ENCODE measurements at places on chromosomes 1 and 21. TPM values are rescaled to one million over a fixed set of nuclear protein-coding genes. Genes with fewer than 3 reads are reported as not detected.

Gene MYOC
- 0.72 TPM for total RNA-seq

DNA sequence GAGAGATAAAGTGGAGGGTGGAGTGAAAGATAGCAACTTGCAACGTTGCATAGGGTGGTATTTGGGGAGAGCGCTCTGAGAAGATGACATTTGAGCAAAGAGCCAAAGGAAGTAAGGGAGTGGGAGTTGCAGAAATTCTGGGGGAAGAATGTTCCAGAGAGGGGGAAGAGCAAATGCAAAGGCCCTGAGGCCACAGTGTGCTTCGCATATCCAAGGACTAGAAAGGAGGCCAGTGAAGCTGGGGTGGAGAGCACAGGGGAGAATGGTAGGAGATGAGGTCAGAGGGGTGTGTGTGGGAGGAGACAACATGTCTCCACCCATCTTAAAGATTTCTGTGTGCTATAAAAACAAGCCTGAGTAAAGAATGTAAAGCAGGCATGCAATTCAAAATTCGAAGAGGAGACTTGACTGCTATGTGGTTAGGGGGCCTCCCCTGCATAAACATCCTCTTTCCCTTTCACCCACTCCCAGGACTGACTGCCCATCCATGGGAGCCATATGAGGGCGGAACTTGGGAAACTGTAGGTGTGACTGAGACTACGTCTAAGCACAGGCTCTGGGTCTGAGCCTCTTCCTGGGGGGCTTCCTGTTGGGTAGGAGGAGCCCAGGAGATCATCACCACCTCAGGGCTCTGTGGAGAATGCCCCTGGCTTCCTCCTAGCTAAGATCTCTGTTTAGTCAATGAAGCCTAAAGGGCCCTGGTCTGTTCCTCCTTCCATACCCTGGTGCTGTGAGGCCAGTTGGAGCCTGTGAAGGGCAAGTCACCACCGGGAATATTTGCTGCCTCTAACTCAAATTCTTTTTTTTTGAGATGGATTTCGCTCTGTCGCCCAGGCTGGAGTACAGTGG lies 2.9 kb upstream of the CLIC4 start:
- no peak for DNase-seq

GRCh38 chr1:245096311-245097066 lies 58.3 kb upstream of the KIF26B start:
- no peak for DNase-seq

GRCh38 chr1:174746024-174746808 lies 253.5 kb upstream of the CACYBP start:
- no peak for DNase-seq

DNA sequence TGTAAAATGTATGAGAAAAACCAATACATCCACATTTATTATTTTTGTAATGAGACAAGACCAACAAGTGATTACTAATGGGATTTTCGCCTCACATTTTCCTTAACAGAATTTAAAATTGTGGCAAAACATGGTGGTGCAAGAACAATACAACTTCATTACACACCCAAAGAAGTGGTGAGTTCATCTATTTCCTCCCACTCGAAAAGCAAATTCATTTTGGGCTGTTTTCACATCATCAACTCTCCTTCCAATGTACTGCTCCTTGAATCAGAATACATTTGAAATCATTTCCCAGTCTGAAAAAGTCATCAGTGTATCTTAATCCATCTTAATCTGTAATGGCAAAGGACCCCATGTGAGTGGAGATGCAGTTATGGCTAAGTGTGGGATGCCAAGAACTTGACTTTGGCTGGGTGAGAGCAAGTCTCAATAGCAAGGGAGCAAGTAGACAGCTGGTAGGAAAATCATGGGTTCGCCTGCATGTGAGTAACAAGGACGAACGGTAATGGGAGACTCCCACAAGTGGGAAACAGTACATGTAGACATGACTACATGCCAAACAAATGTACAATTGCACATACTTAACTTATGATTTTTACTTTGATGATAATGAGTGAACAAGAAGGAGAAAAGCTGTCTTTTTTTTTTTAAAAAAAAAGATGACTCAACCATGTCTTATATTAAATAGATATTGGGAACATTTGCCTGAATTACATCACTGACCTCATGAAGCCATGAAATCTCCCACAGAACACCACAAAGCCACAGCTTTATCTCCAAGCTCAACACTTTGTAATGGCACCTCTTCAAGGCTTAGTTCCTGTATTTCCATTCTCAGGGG lies 46.0 kb downstream of the RUNX1 start:
- DNase-seq, result no peak

DNA sequence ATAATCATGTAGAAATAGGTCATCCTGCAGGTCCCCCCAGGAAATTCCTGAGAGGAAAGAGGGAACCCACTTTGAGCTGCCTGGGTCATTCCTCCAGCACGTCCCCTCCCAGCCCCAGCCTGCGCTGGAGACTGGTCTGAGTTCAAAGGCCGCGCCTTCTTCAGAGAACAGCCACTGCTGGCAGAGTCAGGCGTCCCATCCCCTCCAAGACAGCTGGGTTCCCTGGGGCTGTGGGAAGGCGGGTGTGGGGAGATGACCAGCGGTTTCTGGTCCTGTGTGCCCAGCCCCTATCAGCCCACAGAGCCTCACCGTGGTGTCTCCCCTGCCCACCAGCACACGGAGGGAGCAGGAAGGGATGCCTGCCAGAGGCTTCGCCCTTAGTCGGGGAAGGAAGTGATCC lies 18.0 kb upstream of the TRAPPC10 start:
- no peak for DNase-seq

Gene UBL4B
- total RNA-seq, result not detected

Gene TLR5
- total RNA-seq, result 2.2 TPM

- no peak for DNase-seq
Measured at GRCh38 chr21:37342046-37342632, 24.4 kb upstream of the DYRK1A start.

Gene FGGY
- 25.1 TPM for total RNA-seq

GRCh38 chr1:32709476-32709875 lies 6.9 kb upstream of the SYNC start:
- no peak for DNase-seq

Gene VCAM1
- 1.3 TPM for total RNA-seq

Gene LRRN2
- total RNA-seq, result 1.5 TPM

DNA sequence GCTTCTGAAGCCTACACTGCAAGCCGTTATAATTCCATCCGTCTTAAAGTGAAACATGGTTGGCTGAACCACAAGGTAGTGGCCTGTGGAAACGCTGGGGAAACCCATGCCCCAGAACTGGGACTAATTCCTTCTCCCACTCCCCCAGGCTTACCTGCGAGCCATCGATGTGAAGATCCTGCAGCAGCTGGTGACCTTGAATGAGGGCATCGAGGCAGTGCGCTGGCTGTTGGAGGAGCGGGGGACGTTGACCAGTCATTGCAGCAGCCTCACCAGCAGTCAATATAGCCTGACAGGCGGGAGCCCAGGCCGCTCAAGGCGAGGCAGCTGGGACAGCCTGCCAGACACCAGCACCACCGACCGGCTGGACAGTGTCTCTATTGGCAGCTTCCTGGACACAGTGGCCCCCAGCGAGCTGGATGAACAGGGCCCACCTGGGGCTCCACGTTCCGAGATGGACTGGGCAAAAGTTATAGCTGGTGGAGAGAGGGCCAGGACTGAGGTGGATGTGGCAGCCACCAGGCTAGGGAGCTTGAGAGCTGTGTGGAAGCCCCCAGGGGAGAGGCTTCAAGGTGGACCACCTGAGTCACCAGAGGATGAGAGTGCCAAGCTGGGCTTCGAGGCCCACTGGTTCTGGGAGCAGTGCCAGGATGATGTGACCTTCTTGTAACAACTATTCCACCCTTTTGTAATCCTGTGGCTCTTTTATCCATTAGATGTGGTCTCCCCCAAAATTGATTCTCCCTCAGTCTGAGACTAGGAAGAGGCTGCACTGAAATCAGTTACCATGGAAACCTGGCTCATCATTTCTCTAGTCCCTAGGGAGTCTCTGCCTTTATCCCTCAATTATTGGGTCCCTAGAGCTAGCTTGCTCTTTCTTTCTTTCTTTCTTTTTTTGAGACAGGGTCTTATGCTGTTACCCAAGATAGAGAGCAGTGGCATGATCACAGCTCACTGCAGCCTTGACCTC lies 16.7 kb downstream of the LURAP1 start:
- no peak for DNase-seq

Gene ATP6V1G3
- total RNA-seq, result not detected

DNA sequence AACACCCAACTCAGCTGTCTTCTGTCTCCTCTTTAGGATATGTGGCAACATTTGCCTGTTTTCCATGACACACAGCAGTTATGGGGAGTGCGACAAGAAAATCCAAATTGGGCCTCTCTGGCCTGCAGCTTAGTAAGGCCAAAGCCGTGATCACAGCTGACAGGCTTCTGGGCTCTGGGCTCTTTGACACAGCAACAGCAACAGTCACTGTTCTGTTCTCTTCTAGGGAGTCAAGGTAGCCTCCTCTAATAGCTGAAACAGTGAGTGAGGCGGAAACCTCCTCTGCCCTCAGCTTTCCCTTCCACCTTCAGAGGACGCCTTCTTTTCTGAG lies 19.0 kb downstream of the CLCA1 start:
- no peak for DNase-seq

GRCh38 chr1:175725684-175726083 lies 17.7 kb downstream of the TNR start:
- no peak for DNase-seq

DNA sequence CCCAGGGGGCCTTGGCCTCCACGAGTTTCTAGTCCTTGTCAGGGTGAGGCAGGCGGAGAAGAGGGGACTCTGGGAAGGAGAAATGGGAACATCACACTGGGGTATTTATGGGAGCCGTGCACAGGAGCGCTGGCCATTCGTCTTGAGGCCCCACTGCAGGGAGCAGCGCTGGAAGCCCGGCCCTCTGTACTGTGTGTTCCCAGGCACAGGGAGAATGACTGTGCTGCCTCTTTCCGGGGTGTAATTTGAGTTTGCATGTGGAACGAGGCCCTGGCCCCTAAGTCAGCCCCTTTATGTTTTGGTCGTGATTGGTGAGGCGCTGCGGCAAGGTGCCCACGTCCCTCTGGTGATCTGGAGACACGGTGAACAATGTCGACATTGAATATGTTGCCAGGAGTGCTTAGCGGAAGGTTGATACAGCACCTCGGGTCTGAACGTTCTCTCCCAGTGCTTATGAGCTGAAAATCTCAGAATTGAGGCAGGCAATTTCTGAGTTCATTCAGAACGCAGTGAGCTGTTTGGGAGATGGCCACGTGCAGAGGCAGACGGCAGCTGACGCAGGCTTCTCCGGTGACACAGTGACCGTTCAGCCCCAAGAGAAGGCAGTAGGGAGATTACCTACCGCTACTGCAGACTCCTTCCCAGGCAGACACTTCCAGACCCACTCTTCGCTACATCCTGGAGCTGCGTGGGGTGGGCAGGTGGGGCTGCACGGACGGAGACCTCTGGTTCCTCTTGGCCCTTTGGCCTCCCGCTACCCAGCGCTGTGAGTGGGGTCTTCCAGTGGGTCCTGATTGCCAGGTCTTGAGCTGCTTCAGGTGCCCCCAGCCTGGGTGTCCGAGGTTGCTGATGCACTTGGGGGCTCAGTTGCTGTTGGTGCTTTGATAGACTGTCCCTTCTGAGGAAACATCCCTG lies 265.8 kb downstream of the CAMTA1 start:
- no peak for DNase-seq

DNA sequence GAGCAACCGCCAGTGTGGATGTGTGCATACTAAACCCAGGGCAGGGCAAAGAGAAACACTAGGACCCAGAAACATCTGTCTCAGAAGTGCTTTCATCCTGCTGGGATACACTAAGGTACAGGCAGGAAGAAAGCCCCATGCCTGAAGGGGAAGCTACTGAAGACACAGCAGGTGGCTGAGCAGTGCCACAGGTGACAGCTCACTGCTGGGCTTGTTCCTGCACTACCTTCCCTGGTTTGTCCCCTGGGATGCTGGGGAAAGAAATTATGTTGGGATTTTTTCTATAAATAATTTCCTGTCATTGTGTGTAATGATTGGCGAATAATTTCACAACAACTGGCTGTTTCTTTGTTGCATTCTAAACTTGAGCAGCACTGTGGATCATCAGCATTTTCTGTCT lies 245.3 kb upstream of the RAB4A start:
- no peak for DNase-seq

GRCh38 chr1:53689223-53689622 lies 49.7 kb downstream of the GLIS1 start:
- no peak for DNase-seq

- DNase-seq, result no peak
Measured at GRCh38 chr21:40689840-40690360, 157.1 kb downstream of the DSCAM start.

Gene FAM151A
- 0.48 TPM for total RNA-seq

Gene NBPF4
- total RNA-seq, result not detected

Gene KRTAP13-2
- total RNA-seq, result not detected

Gene FCGR3A
- 1.8 TPM for total RNA-seq

GRCh38 chr1:78088015-78088414 lies 42.2 kb downstream of the GIPC2 start:
- no peak for DNase-seq

Gene PRMT6
- 2.8 TPM for total RNA-seq

- no peak for DNase-seq
Measured at GRCh38 chr1:93992954-93993353, 83.7 kb upstream of the GCLM start.

- no peak for DNase-seq
Measured at GRCh38 chr1:182357913-182358312, 33.7 kb downstream of the GLUL start.

GRCh38 chr1:228852511-228853088 lies 117.3 kb downstream of the RHOU start:
- no peak for DNase-seq

GRCh38 chr1:98482611-98483010 lies 178.9 kb upstream of the SNX7 start:
- DNase-seq, result no peak

GRCh38 chr1:196590012-196590708 lies 18.1 kb downstream of the KCNT2 start:
- DNase-seq, result no peak

GRCh38 chr1:14487671-14488070 lies 110.8 kb upstream of the KAZN start:
- DNase-seq, result no peak

GRCh38 chr1:213399695-213400094 lies 348.7 kb downstream of the RPS6KC1 start:
- DNase-seq, result no peak

- no peak for DNase-seq
Measured at GRCh38 chr21:37899146-37899545, 17.1 kb downstream of the KCNJ6 start.

Data from heart left ventricle (tissue), 16 donors.